ENCODE measurements at places on chromosomes 2 and 18. TPM values are rescaled to one million over a fixed set of nuclear protein-coding genes. Genes with fewer than 3 reads are reported as not detected.

Gene GCG
- total RNA-seq: not detected

- no peaks in the 10 kb centered on the region for H3K27me3 ChIP-seq
- no peak overlapping the region for H3K27ac ChIP-seq
- no peak overlapping the region for H3K4me3 ChIP-seq
- no peaks in the 10 kb centered on the region for H3K36me3 ChIP-seq
- no peak for DNase-seq
Measured at GRCh38 chr2:46367286-46367685, 70.1 kb downstream of the EPAS1 start.

Gene HOXD8
- 75.6 TPM for total RNA-seq

DNA sequence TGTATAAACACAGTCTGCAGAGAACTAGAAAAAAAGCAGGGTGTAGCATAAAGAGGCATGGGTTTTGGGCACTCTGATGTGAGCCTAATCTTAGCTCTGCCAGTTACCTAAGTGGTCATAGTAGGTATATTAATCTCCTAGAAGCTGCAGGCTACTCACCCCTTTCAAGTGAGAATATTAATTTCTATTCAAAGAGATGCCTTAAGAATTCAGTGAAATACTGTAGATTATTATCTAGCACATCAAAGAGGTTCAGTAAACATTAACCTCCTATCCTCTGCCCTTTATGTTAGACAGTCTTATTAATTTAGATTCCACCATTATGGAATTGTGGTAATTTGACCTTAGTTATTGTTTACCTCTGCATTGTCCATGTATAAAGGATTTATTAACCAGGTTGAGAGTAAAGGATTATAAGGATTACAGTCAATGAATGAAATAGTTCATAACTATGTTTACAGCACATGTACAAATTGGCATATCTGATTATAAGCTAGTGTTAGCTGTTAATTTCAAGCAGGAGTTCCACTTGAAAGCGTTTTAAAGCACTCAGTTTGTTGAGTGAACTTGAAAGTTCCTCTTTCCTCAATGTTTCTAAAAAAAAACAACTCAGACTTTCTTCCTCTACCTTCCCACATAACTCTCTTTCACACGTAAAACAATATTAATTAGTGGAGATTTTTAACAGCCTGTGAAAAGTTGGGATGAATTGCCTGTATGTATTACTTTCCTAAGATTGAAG lies 150.6 kb upstream of the EPC2 start:
- H3K4me1 ChIP-seq: no peaks in the 10 kb centered on the region
- no peak overlapping the region for H3K27ac ChIP-seq
- H3K36me3 ChIP-seq: no peaks in the 10 kb centered on the region

- no peak overlapping the region for H3K4me3 ChIP-seq
- H3K36me3 ChIP-seq: no peaks in the 10 kb centered on the region
- no peaks in the 10 kb centered on the region for H3K27me3 ChIP-seq
Measured at GRCh38 chr18:48330016-48330991, 78.9 kb downstream of the ZBTB7C start.

Gene UGT1A6
- total RNA-seq: not detected
